ENCODE measurements at places on chromosomes 5 and 9.

DNA sequence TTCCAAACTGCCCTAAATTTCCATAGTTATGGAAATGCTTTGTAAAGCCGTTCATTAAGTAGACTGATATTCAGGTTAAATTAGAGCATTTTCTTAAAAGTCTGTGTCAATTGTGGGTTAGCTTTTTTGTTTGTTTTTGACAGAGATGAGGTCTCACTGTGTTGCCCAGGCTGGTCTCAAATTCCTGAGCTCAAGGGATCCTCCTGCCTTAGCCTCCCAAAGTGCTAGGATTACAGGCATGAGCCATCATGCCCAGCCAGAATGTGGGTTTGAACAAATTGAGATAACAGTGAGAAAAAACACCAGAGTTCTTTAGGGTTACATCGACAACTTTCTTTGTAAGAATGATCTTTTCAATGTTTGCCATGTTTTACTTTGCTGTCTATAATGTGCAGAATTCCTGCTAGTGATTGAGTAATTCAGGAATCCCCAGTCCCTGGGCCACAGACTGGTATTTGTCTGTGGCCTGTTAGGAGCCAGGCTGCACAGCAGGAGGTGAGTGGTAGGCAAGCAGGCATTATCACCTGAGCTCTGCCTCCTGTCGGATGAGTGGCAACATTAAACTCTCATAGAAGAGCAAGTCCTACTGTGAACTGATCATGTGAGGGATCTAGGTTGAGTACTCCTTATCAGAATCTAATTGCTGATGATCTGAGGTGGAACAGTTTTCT, 80.5 kb downstream of the RAI14 start:
- DNase-seq = peak; percentile 69

- peak; percentile 6 for DNase-seq
Measured at GRCh38 chr9:80028501-80028900, 456.7 kb downstream of the TLE4 start.

DNA sequence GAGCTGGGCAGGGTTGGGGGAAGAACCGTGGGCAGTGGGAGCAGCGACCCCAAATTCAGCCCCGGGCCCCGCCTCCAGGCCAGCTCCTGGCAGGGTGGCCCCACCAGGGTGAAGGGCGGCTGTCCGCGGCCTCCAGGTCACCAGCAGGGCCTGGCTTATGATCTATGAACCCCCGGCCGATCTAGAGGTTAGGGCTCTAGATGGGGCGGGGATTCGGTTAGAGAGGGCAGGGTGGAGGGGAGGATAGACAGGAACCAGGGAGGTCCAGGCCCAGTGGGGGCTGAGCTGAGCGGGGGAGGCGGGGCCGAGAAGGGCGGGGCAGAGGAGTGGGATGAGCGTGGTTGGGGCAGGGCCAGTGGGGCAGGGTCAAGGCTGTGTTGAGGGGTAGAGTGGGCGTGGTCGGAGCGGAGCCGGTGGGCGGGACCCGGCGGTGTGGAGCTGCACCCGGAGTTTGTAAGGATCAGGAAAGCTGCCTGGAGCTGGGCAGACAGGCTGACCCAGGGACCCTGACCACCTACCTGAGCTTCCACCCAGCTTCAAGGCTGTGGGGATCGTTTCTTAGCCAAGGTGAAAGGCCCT, 29.3 kb upstream of the OBP2B start:
- peak; percentile 10 for DNase-seq

DNA sequence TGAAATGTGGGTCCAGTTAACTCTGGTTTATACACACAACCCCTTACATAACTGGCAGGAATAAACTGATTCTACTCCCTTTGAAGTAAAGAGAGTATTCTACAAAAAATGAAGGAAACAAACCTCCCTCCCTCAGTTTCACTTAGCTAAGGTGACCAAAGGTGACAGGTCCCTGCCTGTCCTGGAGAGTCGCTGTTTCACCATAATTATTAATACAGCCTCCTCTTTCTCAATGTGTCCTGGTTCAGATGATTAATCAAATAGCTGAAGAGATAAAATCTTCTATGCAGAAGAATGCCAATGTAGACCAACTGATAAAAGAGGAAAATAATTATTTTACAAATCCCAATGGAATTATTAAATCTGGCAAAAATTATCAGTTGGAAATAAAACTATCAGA, 163.7 kb upstream of the GNA14 start:
- DNase-seq = no peak

DNA sequence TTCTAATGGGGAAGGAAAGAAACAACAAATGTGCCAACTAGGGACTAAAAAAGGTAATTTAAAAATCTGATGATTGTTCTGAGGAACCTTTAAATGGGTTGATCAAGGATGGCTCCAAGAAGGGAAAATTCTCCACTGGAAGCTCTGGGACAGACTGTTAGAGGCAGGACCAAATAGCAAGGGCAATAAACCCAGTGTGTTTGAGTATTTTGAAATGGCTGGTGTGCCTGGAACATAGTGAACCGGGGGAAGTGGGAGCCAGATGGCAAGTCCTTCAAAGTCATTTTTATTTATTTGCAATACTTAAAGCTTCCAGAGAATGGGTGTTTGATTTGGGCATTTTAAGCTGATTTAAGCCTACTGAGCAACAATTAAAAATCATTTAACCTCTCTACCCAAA, 587.7 kb upstream of the MEF2C start:
- DNase-seq = no peak

DNA sequence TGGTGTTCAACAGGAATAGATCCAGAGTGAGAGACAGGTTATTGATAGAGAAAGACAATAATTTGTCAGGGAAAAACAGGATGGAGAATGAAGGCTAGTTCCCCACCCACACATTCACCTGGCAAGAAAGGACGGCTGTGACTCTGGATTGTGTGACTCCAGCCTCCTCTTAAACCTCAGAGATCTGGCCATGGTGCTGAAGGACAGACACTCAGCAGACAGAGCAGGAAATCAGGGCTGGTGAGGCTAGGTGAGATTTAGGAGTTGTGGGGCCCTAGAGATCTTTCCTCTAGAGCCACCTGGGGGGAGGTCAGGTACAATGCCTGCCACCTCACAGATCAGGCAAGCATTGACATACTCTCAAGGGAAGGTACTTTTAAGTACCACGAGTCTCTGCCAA, 15.2 kb downstream of the OR1B1 start:
- DNase-seq = peak; percentile 4

DNA sequence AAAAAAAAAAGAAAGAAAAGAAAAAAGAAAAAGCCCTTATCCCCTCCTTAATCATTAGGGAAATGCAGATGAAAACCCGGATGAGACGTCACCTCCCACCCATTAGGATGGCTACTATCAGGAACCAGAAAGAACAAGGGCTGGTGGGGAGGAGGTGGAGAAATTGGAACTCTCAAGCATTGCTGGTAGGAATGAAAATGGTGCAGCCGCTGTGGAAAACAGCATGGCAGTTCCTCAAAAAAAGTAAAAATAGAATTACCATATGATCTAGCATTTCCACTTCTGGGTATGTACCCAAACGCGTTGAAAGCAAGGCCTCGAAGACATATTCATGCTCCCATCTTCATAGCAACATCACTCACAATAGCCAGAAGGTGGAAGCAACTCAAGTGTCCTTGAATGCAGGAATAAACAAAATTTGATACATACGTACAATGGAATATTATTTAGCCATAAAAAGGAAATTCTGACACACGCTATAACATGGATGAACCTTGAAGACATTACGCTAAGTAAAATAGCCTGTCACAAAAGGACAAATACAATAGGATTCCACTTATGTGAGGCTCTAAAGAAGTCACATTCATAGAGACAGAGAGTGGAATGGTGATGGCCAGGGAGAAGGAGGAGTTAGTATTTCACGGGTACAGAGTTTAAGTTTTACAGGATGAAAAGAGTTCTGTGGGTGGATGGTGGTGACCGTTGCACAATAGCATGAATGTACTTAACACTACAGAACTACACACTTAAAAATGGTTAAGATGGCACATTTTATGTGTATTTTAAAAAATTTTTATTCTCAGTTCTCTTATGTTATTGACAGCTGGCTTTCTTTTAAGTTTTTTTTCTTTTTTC, 166.8 kb upstream of the IER5L start:
- DNase-seq = no peak

GRCh38 chr9:128742401-128742800, 18.5 kb upstream of the ZDHHC12 start:
- DNase-seq = no peak

GRCh38 chr5:146072595-146072994, 32.8 kb downstream of the PLAC8L1 start:
- no peak for DNase-seq

DNA sequence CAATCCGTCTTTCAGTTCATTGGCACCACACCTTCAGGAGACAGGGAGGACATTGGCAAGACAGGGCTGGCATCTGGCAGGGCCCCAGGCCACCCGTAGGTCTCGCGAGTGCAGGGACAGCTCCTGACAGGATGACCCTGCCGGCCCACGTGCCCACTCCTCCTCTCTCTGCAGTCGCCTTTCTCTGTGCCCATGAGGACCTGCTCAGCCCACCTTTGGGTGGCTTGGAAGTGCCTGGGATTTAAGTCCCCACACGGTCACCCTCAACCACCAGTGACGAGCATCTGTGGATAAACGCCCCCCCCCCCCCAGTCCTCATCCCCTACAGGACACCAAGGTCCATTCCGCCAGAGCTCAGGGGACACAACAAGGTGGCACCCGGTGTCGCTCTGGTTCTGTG, 4.1 kb downstream of the MRPL36 start:
- DNase-seq = no peak

DNA sequence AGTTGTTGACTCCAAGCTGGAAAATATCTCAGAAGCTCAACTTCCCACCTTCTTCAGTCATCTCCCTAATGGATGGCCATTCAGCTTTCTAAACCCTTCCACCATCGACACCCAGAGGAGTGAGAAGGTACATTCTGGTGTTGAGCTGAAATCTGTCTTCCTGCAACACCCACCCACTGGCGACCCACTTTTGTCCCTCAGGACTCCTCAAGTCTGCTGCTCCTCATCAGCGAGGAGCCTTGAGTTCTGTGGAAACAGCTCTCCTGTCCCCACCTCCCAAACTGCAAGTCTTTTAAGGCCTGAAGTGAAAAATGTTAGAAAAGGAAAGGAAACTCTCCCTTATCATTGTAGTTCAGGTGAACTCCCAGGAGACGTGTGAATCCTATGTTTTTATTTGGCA, 111.5 kb upstream of the HAND1 start:
- no peak for DNase-seq

Data from iris pigment epithelial cell (primary cell).